Effector memory CD8-positive, alpha-beta T cell (primary cell): ENCODE measurements at places on chromosomes 6 and 20.

DNA sequence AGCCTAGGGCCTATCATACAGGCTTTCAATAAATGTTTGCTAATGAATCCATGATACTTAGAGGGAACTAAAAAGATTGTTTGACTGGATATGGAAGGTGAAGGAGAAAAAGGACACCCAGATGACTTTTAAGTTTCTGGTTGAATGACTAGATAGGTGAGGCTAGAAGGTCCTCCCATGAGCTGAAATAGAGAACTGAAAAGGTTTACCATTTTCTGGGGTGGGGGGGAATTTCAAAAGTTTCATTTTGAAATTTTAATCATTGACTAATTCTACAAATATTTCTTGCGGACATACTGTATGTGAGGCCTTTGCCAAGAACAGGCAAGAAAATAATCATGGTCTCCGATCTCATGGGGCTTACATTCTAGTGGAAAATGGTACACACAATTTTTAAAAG is 17.9 kb upstream of the ZBTB2 start:
- no peak for DNase-seq

GRCh38 chr6:68343901-68344300 is 291.2 kb upstream of the ADGRB3 start:
- DNase-seq = no peak

- no peak for DNase-seq
Observed at GRCh38 chr20:14915356-14915755, 577.9 kb upstream of the FLRT3 start.

DNA sequence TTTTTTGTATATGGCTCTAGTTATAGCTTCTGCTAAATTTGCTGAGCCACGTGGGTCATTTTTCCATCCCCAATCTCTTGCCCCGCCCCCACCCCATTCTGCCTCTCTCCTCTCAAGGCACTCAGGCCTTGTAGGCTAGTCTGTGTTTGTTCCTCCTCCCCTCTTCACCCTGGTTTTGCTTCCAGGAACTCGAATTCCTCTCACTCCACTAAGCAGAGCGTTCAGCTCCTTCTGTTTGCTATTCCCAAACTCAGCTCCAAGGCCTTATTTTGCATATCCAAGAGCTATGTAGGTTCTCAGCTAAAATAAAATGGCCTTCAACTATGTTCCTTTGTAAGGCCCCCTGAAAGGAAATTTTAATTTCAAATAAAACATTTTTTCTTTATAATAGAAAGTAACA is 1293.7 kb downstream of the EPHA7 start:
- DNase-seq = no peak
